ENCODE measurements at places on chromosomes 3 and 15.

DNA sequence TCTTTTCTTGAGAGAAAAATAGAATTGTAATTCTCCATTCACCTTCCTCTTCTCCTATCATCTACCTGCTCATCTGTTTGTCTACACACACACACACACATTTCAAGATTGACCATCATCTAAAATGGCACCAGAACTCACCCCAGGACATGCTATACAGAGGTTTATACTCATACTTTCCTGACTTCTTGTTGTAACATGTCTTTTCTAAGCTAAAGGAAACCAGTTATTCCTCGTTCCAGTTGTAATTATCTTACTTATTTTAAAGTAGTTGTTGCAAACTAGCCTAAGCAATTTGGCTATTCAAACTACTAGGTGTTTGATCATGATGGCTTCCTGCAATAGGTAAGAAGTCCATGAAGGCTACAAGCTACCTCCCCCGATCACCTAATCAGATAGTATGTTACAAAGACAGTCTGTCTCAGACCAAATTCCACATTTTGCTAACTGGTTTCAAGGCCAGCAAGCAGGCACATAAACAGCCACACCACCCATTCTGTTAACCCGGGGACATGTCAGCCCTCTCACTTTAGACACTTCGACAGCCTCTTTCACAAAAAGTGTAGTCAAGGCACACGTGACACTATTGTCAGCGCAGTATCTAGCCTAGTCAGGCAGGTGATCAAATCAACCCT, 189.7 kb downstream of the SHQ1 start:
- no peaks in the 10 kb centered on the region for H3K36me3 ChIP-seq
- no peak for DNase-seq
- H3K27ac ChIP-seq: no peak overlapping the region
- H3K4me1 ChIP-seq: peaks cover 12% of the 10 kb centered on the region

DNA sequence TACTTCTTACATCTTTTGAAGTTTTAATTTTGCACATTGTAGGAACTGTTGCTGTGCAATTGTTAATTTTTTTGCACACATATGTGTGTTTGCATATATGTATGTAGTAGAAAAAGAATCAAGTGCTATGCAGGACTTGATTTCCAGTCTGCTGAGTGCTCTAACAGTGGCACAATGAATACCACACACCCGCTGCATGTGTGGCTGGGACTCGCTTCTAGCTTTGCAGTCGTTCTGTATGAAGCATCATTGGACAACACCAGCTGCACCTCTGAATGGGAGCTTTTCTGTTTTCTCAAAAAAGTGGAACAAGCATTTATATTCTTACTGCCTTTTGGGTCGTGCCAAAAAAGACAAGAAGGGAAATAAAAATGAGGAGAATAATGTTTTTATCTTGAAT, 564.7 kb downstream of the FOXP1 start:
- no peak overlapping the region for H3K27ac ChIP-seq
- H3K4me3 ChIP-seq: no peak overlapping the region
- DNase-seq: no peak
- peaks cover 10% of the 10 kb centered on the region for H3K4me1 ChIP-seq
- peaks cover 50% of the 10 kb centered on the region for H3K36me3 ChIP-seq

GRCh38 chr15:99268431-99268830, 17.1 kb downstream of the LRRC28 start:
- H3K4me3 ChIP-seq: no peak overlapping the region
- H3K27ac ChIP-seq: no peak overlapping the region
- H3K4me1 ChIP-seq: peaks cover 17% of the 10 kb centered on the region
- H3K36me3 ChIP-seq: peaks cover 4% of the 10 kb centered on the region

GRCh38 chr15:100842756-100843730, 36.6 kb upstream of the ALDH1A3 start:
- peaks cover 18% of the 10 kb centered on the region for H3K27me3 ChIP-seq
- no peaks in the 10 kb centered on the region for H3K36me3 ChIP-seq
- no peak for DNase-seq
- no peak overlapping the region for H3K27ac ChIP-seq
- no peaks in the 10 kb centered on the region for H3K4me1 ChIP-seq

DNA sequence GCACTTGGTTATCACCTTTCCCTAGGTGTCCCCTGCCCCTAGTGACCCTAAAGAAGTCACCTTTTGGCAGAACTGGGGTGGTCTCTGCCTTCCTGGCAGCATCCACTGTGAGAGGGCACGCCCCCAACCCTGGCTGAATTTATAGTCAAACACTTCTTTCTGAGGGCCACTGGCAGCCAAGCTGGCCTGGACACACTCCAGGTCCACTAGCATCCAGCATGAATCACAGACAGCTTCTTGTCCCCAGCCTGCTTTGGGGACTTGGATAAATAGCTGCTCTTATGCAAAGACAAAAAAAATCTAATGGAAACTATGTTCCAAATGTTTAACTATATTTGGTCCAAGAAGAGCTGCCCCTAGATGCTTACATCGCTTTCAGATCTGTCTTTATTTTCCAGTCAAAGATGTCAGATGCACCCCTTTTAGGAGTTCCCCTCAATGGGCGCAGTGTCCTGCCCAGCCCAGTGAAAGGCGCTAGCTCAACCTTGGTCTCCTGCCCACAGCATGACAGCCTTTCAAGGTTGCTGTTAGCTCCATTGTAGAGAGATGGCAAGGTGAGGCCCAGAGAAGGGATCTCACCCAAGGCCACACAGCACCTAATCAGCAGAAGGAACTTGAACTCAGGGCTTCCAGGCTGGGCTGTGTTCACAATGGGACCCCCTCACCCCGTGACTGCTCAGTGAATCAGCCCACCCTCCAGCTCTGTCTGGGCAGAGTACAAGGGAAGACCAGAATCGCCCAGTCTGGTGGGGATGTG, 7.0 kb downstream of the RASL12 start:
- H3K4me3 ChIP-seq: no peak overlapping the region
- no peak overlapping the region for H3K27ac ChIP-seq
- no peaks in the 10 kb centered on the region for H3K36me3 ChIP-seq
- no peaks in the 10 kb centered on the region for H3K4me1 ChIP-seq
- H3K27me3 ChIP-seq: peaks cover 45% of the 10 kb centered on the region
- DNase-seq: no peak

GRCh38 chr15:100566850-100567628, 34.9 kb downstream of the LINS1 start:
- no peaks in the 10 kb centered on the region for H3K27me3 ChIP-seq
- peaks cover 80% of the 10 kb centered on the region for H3K36me3 ChIP-seq

DNA sequence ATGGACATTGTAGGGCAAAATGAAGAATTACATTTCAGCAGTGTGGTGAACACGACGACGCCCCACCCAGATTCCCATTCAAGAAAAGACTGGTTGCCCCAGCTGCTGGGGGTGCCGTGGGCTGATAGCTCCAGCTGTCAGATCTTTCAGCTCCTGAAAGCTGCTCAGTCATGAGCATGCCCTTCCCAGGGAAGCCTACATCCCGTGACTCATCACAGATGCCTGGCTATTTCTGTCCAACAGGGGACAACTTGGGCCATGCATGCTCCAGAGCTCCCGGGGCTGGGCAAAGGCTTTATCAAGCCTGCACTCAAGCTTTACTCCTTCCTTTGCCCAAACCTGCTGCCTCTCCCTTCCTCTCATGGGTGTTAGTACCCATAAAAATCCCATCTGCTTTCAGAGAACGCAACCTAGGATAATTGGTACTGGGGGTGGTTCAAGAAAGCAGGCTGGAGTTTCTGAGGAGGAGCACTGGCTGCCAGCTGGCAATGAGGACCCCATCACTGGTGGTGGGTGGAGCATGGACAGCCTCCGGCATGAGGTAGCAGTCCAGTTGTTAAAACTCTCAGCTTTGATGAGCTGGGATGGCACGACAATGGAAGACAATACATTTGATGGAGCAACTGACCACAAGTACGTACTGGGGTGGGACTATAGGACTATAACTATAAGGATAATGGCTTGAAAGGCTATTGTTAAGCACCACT, 16.4 kb upstream of the ST8SIA2 start:
- no peak overlapping the region for H3K27ac ChIP-seq
- DNase-seq: no peak
- H3K36me3 ChIP-seq: no peaks in the 10 kb centered on the region
- peaks cover 21% of the 10 kb centered on the region for H3K27me3 ChIP-seq
- no peaks in the 10 kb centered on the region for H3K4me1 ChIP-seq

- H3K4me1 ChIP-seq: peaks cover 40% of the 10 kb centered on the region
- no peak overlapping the region for H3K4me3 ChIP-seq
- DNase-seq: no peak
- H3K27me3 ChIP-seq: peaks cover 57% of the 10 kb centered on the region
- peaks cover 2% of the 10 kb centered on the region for H3K36me3 ChIP-seq
Observed at GRCh38 chr15:52292780-52293392, 2.7 kb downstream of the MYO5C start.

DNA sequence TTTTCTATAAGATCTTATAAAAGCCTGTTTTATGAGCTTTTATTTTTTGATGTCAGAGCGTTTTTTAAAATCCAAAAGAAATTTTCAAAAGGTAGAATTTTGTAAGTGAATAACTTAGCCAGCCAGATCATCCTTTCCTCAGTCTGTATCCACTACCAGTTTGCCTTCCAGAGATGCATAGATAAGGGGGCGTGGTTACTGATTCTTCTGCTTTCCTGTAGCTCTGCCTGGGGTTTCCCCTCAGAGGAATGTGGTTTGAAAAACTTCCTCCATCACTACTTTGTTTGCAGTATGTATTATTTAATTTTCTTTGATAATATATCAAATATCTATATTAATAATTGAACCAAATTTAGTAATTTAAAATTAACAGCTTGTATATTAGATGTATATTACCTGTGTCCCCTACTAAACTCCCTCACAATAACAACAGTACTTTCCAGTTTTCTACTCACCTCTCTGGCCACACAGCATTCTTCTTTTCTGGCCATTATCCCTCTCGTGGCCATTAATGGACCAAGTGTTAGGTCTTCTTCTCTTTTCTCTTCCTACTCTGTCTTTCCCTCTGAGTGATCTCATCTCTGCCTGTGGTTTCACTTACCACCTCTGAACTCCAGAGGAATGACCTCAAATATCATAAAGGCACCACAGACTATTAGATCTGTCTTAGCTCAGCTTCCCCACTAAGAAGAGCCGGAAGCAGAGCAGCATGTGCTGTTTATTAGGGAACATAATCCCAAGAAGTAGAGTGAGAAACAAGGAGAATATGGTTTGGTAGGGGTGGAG, 239.7 kb downstream of the UBE2E2 start:
- peaks cover 60% of the 10 kb centered on the region for H3K4me1 ChIP-seq
- H3K4me3 ChIP-seq: no peak overlapping the region
- no peak overlapping the region for H3K27ac ChIP-seq
- no peaks in the 10 kb centered on the region for H3K27me3 ChIP-seq
- peaks cover 5% of the 10 kb centered on the region for H3K36me3 ChIP-seq
- DNase-seq: peak; percentile 29

DNA sequence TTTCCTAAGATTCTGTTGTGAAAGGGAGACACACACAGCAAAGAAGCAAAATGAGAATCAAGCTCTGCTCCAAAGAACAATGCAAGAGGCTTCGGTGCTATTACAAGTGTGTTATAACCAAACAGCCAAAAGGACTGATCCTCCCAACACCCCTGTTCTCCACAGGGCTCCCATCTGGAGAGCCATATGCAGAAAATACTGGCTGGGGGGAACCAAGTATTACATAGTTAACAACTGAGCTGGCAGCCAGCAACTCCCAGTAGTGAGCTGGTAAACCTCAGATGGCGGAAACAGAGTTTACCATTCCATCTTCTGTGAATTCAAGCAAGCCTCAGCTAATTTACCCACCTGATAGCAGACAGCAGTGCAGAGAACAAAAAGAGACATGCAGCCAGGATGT, 156.4 kb downstream of the NTRK3 start:
- no peak overlapping the region for H3K27ac ChIP-seq
- no peak overlapping the region for H3K4me3 ChIP-seq
- no peaks in the 10 kb centered on the region for H3K36me3 ChIP-seq
- H3K27me3 ChIP-seq: no peaks in the 10 kb centered on the region
- H3K4me1 ChIP-seq: no peaks in the 10 kb centered on the region
- DNase-seq: no peak

DNA sequence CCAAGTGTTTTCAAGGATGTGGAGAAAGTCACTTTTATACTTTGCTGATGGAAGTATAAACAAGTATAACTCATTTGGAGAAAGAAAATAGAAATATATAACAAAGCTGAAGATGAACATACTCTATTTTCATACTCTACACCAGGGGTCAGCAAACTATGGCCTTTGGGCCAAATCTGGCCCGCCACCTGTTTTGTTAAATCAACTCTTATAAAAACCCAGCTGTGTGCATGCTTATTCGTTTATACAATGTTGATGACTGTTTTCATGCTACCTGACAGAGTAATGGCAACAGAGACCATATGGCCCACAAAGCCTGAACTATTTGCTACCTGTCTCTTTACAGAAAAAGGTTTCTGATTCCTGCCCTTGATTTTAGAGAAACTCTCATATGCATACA, 124.0 kb downstream of the NR1D2 start:
- no peak overlapping the region for H3K27ac ChIP-seq
- H3K27me3 ChIP-seq: no peaks in the 10 kb centered on the region
- DNase-seq: no peak
- no peaks in the 10 kb centered on the region for H3K4me1 ChIP-seq
- no peak overlapping the region for H3K4me3 ChIP-seq

DNA sequence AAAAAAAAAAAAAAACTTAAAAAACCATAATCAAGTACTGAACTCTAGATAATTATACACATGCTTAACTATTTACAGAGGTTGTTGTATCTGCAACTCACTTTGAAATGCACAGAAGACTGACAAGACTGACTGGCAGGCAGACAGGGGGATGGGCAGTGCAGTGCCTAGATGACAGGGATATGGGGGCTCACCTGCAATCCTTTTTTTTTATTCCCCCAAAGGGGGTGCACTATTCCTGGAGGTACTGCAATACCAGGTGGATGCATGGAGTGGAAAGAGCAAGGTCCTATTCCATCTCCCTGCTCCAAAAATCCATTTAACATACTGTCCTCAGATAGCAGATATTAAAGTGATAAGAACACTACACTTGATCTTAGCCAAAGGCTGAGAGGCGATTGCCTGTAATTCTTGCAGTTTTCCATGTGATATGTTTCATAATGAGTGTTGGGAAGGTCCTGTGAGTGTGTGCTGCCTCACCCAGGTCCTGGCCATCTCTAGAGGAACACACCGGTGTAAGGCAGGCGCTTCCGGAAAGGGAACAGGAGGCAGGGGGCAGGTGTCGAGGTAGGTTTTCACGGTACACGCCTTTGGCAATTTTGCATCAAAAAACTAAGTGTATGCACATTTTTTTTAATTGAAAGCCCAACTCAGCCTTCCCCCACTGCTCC, 22.7 kb downstream of the SEC61A1 start:
- H3K4me1 ChIP-seq: peaks cover 16% of the 10 kb centered on the region
- no peak for DNase-seq
- H3K36me3 ChIP-seq: peaks cover 17% of the 10 kb centered on the region
- no peak overlapping the region for H3K4me3 ChIP-seq
- peaks cover 25% of the 10 kb centered on the region for H3K27me3 ChIP-seq
- peak overlapping the region; percentile 64 for H3K27ac ChIP-seq

DNA sequence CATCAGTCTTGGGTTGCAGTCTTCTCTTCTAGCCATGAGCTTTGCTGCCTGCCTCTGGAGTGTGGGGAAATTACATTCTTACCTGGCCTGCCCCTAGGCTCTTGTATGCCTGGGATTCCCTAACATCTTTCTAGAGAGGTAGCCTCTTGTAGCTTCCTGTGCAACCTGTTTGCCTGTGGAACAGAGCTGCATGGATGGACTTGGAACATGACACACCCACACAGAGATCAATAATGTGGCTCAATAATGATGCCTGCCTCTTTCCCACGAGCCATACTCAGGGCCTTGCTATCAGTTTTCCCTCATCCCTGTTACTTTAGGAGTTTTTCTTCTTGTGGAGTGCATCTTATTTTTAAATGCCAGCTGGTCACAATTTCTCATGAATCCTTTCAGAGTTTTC, 11.4 kb downstream of the CHCHD6 start:
- H3K4me1 ChIP-seq: no peaks in the 10 kb centered on the region
- H3K27me3 ChIP-seq: no peaks in the 10 kb centered on the region
- no peaks in the 10 kb centered on the region for H3K36me3 ChIP-seq
- H3K4me3 ChIP-seq: no peak overlapping the region
- no peak for DNase-seq
